Caudate nucleus (tissue), 63 donors: ENCODE measurements at places on chromosomes 12 and 14.

DNA sequence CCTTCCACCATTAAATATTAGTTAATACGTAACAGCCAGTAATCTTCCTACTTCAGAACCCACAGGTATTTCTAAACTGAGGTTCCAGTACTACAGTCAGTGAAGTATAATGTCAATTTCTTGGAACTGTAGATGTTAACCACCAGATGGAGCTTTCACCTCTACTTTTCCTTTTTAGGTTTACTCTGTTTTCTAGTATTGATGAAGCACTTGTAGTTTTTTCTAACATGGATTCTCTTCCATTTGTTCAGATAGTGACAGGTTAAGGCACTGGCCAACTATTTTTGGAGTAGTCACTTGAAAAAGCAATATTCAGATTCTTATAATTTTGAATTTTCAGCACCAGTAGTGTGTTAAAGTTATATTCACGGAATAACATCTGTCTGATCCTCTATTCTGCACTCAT lies 4.6 kb upstream of the SEC23A start:
- DNase-seq = no peak

DNA sequence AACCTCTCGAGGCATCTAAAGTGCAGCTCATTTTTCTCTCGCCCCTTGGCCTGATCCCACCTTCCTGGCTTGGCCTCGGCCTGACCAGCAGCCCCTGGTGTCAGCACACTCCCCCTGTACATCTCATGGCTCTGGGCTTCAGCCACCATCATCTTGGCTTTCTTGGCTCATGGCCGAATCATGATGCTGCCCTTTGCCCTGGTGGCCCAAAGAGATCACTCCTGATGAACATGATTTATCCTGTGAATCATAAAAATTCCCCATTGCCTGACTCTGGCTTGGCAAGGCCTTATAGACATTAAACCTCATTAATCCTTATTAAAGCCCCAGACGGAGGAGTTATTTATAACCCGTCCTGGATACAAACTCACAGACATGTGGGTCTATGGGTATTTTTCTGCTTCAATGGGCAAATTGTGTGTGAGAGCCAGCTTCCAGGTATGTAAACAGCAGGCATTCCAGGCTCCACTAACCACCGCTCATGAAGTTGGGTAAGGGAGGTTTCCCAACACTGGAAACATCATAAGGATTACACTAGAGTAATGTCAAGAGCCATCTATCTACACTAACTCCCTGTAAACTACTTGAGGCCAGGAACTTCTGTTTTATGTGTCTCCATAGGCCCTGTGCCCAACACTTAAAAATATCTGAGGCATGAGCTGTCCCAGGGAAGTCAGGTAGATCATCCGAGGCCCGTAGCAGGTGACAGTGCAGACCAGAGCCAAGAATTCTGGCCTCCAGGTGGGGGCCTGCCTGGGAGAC lies 171.2 kb downstream of the TTC8 start:
- no peak for DNase-seq

- no peak for DNase-seq
These were observed 37.0 kb upstream of the MED13L start for GRCh38 chr12:116314477-116314876.

GRCh38 chr14:88870777-88871176 lies 46.3 kb downstream of the TTC8 start:
- no peak for DNase-seq

- DNase-seq = no peak
These were observed 7.5 kb upstream of the SYNE3 start for GRCh38 chr14:95523815-95524448.

- DNase-seq = no peak
These were observed 114.2 kb downstream of the C12orf75 start for GRCh38 chr12:105444653-105445102.

DNA sequence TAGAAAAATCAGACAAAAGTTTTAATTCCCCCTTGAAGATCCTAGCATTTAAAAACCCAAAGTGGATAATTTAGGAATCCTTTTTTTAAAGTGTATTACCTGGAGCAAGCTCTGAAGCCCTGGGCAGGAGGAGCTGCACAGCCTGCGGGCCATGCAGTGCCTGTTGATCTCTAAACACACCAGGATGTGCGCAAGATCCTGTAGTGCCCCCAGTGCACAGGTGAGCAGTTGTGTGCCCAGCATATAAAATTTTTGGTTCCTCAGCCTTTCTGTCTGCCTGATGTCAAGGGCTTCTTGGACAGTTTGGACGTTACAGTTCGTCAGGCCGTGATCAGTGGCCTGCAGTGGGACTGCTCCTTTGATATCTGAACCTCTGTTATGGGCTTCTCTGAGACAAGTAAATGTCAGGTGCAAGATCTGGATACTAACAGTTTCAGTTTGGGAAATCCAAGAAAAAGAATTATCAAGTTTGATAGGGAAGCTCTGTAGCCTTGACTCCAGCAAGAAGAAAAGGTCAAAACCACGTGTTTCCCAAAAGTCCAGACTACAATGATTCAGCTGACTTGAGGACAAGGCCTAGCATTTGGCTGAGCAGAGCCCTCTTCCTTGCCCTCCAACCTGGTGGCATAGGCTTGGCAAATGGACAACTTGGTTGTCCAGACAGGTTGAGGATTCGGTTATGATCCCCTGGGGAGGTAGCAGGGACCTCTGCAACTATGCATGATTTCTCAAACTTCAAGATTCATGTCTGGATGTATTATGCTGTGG lies 1.0 kb downstream of the ATXN7L3B start:
- DNase-seq = no peak

GRCh38 chr14:65003394-65003793 lies 16.7 kb downstream of the FNTB start:
- DNase-seq = no peak
